ENCODE measurements at places on chromosomes 12 and 14.
A peak's percentile ranks its signal among the peaks of the same experiment; 100 is the strongest.

DNA sequence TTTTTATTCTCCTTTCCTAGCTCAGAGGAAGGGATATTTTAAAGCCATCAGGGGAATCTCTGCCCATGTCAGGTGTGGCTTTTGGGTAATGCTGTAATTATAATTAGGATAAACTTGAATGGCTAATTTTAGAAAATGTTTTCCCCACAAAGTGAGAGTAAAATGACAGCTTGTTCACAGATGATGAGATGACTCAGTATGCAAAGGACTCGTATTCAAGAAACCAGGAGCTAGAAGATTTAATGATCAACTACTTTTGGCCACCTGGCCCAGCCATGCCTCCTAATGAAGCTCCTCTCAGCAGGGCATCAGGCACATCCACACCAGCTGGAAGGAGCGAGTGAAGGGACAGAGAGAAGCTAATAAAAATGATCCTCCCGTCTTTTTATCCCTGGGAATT is 29.0 kb upstream of the PLEKHG7 start:
- no peak for DNase-seq

- DNase-seq = no peak
Measured at GRCh38 chr12:66584673-66585072, 94.2 kb downstream of the GRIP1 start.

DNA sequence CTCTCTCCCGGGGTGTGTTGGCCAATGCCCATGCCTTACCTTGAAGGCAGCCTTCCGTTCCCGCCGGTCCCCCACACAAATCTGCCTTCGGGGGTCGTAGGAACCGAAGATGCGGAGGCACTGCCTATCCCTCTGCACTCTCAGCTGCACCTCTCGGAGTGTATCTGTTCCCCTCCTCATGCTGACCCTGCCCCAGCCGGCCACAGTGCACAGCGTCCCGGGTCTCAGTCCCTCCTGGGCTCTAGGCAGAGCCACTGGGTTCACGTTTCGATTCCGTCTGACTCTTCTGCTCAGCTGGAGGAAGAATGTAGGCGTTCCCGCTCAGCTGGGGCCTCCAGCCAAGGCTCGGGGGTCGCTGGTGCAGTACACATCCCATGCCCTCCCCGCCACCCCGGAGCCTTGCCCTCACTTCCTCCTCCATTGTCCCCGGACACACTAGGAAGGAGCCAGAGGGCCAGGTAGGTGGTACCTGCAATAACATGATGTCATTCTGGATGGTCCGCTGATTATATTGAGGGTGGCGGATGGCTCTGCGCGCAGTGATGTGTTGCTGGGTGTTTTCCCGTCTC is 1.8 kb downstream of the CTSG start:
- DNase-seq = no peak

- peak; percentile 55 for DNase-seq
Measured at GRCh38 chr12:57216014-57216911, at the start of gene NXPH4. TSS of gene NXPH4 (plus strand) at chr12:57216794. CDS start at chr12:57216970, 176 bp downstream.

DNA sequence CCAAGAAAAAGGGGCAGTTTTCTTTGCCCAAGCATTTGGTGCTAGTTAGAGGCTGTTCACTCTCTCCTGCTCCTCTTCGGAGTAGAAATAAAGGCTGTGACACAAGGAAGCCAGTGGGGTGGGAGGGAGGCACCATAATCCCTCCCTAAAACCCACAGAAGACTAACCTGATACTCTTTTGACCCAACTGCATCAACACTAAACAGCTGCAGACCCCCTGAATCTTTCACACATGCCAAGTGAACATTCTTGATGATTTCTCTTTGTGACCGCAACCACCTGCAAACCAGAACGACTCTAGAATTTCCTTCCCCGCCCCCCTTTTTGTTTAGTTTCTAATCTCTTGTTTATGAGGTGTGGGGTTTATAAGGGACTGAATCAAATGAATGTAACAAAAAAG is 175.8 kb upstream of the BCL2L14 start:
- DNase-seq = no peak

Measured in NCI-H510A (cell line).